ENCODE measurements at places on chromosomes 1 and 21.

GRCh38 chr1:92519043-92519442 lies 32.3 kb upstream of the GFI1 start:
- no peak for DNase-seq

GRCh38 chr1:152699746-152700145 lies 1.6 kb downstream of the LCE2A start:
- DNase-seq = no peak

GRCh38 chr1:230976825-230977747 lies 1.6 kb downstream of the TTC13 start:
- DNase-seq = no peak

DNA sequence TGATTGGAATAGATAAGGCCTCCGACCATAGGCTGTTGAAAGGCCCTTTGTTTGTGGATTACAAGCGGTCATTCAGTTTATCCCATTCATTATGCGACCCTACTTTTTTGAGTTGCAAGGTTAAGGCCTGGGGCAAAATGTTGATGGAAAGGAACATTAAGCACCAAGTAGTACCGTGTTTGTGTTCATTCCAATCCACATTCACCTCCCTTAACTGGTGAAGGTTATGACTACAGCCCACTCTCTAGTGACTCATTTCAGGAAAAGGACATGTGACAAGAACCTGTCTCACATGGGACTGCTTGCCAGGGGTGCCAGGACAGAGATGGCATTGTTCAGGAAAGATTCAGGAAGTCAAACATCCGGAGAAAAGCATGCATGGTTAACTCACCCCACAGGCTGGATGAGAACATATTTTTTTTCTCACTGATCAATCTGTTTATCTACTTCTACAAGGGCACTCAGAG lies 81.6 kb downstream of the CD58 start:
- DNase-seq = no peak

All from left cardiac atrium (tissue), 4 donors.